Activated CD4-positive, CD25-positive, alpha-beta regulatory T cell (primary cell): ENCODE measurements at places on chromosomes 5 and 9.

- DNase-seq = no peak
Observed at GRCh38 chr5:18202164-18202563, 567.9 kb downstream of the TAF11L14 start.

GRCh38 chr5:126976520-126977172 lies 53.7 kb downstream of the MARCHF3 start:
- no peak for DNase-seq

- no peak for DNase-seq
Observed at GRCh38 chr9:79053598-79053997, 518.2 kb upstream of the TLE4 start.

DNA sequence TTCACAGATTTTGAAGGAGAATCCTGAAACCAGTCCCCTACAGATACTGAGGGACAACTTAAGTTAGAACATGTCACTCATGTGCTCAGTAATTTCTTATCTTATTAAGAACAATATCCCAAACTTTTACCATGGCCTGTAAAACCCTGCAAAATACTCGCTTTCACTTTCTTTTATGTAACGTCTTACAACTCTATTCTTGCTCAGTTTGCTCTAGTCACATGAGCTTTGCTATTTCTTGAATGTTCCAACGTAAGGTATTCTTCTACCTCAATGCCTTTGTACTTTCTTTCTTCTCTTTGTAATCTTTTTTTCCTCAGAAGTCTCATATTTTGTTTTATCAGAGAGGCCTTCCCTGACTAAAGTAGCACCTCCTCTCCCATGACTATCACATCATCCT lies 14.1 kb downstream of the TMEM38B start:
- DNase-seq = no peak

- DNase-seq = no peak
Observed at GRCh38 chr5:169218176-169218575, 82.8 kb downstream of the SLIT3 start.

- no peak for DNase-seq
Observed at GRCh38 chr5:165187815-165188214, 1682.4 kb downstream of the MAT2B start.

DNA sequence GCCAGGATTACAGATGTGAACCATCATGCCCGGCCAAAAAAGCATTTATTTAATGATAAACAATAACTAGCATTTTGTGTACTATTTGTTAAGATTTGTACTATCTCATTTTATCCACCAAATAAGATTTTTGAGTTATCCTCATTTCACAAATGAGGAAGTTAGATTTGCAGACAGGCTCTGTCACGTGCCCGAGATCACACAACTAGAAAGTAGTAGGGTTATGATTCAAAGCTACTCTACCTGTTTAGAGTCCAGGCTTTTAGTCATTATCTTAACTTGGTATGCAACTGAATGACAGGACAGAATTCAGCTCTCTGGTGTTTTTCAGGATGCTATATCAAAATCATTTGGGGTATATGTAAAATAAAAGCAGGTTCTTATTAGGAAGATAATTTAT lies 20.5 kb downstream of the RANBP17 start:
- DNase-seq = no peak

DNA sequence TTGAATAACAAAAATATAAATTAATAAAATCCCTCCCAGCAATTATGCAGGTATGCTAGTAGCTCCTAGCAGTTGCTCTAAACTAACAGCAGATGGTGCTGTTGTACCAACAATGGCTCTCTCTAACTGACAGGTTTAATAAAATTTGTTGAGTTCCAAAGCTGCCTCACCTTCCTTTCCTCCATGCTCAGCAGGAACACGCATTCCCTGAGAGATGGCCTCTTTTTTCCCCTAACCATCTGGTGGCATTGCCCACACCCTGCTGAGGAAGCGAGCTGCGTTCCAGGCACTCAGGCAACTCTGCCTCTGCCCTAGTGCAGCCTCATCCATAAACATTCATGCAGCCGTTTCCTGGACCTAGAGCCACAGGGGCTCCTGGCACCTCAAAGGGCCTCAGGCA lies 106.2 kb downstream of the KLHL3 start:
- no peak for DNase-seq

DNA sequence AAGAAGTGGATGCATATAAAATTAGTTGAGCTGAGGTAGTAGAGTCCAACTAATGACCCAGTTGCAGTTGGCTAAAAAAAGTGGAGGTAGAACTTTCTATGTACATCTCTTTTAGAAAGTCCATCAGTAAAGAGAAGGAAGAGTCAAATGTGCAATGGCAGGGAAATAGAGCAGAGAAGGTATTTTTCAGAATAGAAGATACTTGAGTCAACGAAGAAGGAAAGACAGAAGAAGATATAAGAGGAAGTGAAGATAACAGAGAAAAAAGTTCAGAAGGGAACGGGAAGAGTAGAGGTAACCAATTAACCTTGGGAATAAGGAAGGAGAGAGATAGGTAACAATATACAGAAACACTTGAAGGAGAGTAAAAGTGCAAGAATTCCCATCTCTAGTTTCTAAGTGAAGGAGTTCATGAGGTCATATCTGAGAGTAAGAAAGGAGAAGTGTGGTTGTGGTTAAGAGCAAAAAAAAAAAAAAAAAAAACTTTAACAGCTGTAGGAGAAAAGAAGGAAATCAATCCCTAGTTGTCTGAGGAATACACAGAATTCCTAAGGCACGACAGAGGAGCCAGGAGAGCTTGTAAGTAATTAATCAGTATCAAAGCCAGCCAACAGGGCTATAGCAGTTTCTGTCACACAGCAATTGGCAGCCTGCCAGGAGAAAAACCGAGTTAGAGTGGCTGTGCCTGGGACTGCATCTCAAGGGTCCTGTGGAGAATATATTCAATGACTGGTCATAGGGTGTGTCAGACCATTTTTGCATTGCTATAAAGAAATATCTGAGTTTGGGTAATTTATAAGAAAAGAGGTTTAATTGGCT lies 61.0 kb downstream of the ARL15 start:
- peak; percentile 3 for DNase-seq

- peak; percentile 45 for DNase-seq
Observed at GRCh38 chr9:4970970-4971641, 14.0 kb upstream of the JAK2 start.
